Adipocyte (in vitro differentiated cells): ENCODE measurements at places on chromosomes 5 and 9.

- DNase-seq: no peak
Observed at GRCh38 chr5:15664961-15665360, 165.0 kb downstream of the FBXL7 start.

DNA sequence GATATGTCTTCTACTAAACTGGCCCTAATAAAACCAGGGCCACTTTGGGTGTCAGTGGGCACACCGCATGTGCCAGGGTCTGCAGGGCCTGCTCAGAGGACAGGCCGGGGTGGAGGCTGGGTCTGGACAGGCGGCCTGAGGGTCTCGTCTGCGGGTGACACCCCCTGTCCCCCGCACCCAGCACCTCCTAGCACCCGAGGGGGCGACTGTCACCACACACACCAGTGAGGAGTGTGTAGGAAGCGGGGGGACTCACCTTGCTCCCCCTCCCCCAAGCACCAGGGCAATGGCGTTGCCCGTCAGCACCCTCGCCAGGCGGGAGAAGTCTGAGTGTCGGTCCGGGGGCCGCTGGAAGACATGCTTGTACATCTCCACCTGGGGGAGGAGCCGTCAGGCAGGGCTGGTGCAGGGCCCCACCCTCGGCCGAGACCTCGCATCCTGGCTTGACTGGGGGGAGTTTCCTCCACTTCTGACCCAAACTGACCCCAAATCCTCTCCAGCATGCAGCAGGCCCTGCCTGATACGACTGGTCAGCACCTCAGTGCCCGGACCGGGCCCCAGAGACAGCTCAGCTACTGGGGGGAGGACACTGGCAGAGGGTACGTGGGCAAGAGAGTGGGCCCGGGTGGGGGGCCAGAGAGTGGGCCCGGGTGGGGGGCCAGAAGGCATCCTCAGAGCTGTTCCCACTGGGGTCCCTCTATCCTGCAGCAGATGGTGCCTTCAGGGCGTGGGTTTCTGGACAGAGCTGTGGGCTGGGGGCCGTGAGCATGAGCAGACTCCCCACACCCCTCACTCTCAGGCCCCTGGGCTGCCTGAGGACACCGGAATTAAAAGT, 18.9 kb upstream of the NSMF start:
- DNase-seq: no peak

- no peak for DNase-seq
Observed at GRCh38 chr5:8958602-8959001, 587.3 kb downstream of the SEMA5A start.

DNA sequence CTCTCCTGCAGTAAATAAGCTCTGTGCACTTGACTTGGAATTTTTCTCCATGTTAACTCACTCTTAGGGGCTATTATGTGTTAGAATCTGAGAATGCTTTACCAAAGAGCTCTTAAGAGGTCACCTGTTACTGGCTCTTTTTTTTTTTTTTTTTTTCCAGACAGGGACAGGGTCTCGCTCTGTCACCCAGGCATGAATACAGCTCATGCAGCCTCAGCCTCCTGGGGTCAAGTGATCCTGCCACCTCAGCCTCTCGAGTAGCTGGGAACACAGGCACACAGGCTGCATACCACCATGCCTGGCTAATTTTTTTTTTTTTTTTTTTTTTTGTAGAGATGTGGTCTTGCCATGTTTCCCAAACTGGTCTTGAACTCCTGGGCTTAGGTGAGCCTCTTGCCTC, 22.1 kb downstream of the HMGXB3 start:
- DNase-seq: no peak

- DNase-seq: peak; percentile 77
Observed at GRCh38 chr5:322281-322941, 897 bp downstream of the AHRR start.

GRCh38 chr5:81486711-81487110, 92.8 kb upstream of the ACOT12 start:
- peak; percentile 11 for DNase-seq

GRCh38 chr5:120532835-120533234, 68.7 kb downstream of the PRR16 start:
- DNase-seq: no peak

DNA sequence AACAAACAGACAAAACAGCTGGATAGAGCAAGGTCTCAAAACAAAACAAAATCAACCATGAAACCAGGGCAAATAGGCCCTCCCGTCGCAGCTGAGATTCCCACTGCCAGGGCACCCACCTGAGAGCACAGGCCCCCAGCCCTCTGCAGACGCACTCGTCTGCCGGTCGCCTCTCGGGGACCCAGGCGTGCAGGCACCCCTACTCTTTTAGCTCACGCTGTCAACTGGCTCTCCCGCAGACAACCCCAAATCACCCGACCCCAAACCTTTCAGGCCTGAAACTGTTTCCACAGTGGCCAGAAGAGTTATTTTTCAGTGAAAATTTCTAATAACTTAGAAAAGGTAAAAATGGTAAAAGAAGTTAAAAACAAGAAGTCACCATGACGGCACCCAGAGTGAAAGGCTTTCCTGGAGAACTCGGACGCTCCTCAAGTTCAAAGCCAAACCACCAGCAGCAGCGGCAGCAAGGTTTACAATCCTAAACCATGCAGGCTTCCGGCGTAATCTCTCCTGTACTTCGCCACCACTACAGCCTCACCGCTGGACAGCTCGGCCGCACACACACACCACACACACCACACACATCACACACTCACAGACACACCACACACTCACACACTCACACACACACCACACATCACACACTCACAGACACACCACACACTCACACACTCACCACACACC, 1.9 kb upstream of the UBE2QL1 start:
- DNase-seq: no peak

DNA sequence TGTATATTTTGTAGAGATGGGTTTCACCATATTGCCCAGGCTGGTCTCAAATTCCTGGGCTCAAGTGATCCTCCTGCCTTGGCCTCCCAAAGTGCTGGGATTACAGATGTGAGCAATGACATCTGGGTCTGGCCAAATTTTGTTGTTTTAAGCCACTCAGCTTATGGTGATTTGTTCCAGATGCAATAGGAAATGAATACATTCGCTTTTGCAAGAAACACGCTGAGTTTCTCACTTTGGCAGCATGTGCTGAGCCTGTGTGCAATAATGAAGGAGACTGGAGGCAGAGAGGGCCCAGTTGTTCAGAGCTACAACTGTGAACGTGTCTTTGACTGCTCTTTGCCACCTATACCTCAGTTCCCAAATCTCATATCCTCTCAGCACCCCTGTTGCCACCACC, 56.4 kb downstream of the KIF4B start:
- DNase-seq: peak; percentile 28

DNA sequence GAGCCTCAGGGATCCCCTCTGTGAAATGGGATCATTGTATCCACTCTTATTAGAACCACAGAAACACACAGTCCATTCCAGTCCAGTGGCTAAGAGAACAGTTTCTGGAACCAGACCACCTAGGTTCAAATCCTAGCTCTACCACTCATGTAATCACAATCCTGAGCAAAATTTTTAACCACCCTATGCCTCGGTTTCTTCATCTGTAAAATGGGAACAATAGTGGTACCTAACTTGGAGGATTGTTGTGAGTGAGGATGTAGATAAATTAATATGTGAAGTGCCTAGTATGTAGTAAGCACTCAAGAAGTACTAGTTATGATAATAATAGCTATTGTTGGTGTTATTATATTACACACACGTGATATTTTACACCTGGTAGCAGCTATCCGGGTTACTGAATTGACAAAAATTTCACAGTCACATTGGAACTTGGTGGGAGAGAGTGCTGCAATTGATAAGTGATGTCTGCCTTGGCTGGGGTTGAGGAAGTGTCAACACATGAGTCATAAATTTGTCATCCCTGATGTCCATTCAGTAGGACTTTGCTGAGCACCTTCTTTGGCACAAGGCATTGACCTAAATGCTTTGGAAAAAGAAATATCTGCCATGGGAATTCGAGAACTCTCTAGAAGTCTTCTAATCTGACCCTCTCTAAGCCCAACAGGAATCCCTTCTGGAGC, 68.4 kb downstream of the COL27A1 start:
- peak; percentile 27 for DNase-seq

DNA sequence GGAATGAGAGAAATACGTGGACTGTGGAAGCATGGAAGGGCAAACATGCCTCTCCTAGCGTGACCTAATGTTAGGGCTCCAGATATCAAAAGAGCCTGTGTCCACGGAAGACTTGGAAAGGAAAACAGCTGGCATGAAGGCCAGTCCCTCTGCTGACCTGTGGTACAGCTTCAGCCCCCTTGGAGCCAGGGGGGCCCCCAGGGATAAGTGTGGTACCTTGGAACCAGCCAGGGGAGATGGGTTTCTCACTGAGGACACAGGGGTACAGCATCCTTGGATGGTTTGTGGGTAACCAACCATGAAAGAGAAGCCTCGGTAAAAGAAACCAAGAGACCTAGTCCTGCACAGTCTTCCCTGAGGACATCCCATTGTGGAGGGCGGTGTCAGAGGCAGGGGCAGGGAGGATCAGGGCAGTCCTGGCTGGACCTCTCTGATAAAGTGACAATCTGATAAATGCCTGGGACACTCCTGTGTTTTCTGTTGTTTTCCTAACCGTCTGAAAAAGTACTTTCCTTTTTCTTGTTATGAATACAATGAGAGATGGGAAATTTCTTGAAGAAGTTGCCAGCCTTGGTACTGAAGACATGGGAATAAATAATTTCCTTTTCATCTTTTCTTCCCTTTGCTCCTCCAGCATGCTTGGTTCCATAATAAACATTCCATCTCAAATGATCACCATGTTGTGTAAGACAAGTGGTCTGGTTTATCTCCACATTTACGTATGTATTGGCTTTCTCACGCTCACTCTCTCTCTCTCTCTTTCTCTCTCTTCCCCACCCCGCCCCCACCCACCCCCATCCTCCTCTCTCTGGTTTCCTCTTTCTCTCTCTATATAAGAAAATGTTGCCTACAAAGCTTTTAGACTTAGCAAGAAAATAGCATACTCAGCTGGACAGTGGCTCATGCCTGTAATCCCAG, 102.1 kb downstream of the SUSD1 start:
- peak; percentile 89 for DNase-seq
